ENCODE measurements at places on chromosomes 3 and 15. TPM values are rescaled to one million over a fixed set of nuclear protein-coding genes. Genes with fewer than 3 reads are reported as not detected.

Gene SHF
- polyA plus RNA-seq = 2.4 TPM

Gene CCR8
- polyA plus RNA-seq = not detected

Gene FHIT
- polyA plus RNA-seq = 11.6 TPM

Gene NANOGP8
- polyA plus RNA-seq = not detected

Gene SCAANT1
- not detected for polyA plus RNA-seq

Gene PLA2G4B
- polyA plus RNA-seq = 16.0 TPM

Gene GCSAM
- polyA plus RNA-seq = 0.04 TPM

Gene TRIM42
- not detected for polyA plus RNA-seq

Gene FBN1
- 7.0 TPM for polyA plus RNA-seq

Gene CCDC33
- not detected for polyA plus RNA-seq

Gene ITIH1
- not detected for polyA plus RNA-seq

Gene SEMA5B
- 10.3 TPM for polyA plus RNA-seq

Gene ADAMTSL3
- 1.9 TPM for polyA plus RNA-seq

Gene SLC2A2
- polyA plus RNA-seq = not detected

Gene ITIH4
- 17.9 TPM for polyA plus RNA-seq

Gene LOXL1
- polyA plus RNA-seq = 66.6 TPM

Gene PROK2
- polyA plus RNA-seq = 0.09 TPM

Gene CRYGS
- polyA plus RNA-seq = 1.2 TPM

Gene GOLGA6L7
- polyA plus RNA-seq = not detected

Gene CCR3
- polyA plus RNA-seq = not detected

Gene RNU5B-1
- not detected for polyA plus RNA-seq

Gene PHC3
- polyA plus RNA-seq = 2.4 TPM

Gene SHISA5
- 68.7 TPM for polyA plus RNA-seq

All from heart right ventricle (tissue), 16 donors.